Fibroblast of pulmonary artery (primary cell): ENCODE measurements at places on chromosomes 7 and 10.
A peak's percentile ranks its signal among the peaks of the same experiment; 100 is the strongest.

DNA sequence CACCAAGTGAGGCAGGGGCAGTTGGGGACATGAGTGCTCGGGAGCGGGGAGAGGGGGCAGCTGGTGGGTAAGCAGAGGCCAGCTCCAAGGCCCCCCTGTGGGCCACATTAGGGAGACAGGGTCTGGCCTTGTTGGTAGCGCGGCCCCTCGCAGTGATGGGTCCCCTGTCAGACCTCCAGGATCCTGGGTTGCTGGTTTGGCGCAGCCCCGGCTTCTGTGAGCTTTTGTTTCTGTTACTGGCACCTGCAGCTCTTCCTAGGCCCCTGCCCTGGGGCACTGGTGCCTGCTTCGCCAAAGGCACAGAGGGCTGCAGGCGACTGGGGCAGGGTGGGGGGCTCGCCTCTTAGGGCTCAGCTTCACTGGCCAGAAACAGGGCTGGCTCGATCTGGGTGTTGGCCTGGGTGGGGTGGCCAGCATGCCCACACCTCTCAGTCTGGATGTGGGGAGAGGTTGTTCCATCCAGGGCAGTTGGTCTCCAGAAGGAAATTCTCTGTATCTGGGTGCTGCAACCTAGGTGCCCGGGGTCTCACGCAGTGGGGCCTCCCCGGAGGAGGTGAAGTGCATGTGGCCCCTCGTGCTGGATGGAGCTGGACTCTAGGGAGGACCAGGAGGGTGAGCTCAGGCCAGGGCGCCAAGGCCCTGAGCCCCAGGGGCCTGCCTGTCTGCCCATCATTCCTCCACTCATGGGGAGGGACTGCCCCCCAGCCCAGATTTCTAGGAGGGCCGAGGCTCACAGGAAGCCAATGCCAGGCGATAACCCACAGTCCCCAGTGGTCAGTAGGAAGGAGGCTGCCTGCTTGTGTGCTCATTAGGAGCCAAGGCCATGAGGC, 138.6 kb downstream of the LHPP start:
- DNase-seq: no peak

GRCh38 chr7:80362010-80362618, 149.8 kb downstream of the GNAT3 start:
- DNase-seq: no peak

GRCh38 chr10:60348982-60349381, 40.7 kb downstream of the ANK3 start:
- peak; percentile 71 for DNase-seq

DNA sequence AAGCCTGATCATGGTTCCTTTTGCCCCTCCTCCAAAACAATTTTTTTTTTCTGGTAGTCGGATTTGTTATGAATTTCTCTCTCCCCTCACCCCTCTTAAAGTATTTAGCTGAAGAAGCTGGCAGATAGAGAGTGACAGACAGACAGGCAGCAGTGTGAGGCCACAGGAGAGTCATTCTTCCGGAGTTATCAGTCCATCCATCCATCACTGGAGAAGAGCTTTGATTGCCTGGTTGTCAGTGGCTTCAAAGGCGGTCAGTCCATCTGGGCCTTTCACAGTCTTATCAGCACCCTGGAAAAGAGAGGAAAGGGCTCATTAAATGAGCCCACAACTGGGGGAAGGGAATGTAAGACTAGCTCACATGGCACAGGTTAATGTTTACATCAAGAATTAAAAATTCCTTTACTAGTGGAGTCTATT, 47.4 kb downstream of the MTPN start:
- DNase-seq: no peak

GRCh38 chr7:149147752-149148653, 750 bp downstream of the ZNF398 start:
- DNase-seq: peak; percentile 48

GRCh38 chr10:60323162-60323561, 66.5 kb downstream of the ANK3 start:
- no peak for DNase-seq

GRCh38 chr7:104976966-104977636, 36.9 kb upstream of the KMT2E start:
- DNase-seq: no peak

DNA sequence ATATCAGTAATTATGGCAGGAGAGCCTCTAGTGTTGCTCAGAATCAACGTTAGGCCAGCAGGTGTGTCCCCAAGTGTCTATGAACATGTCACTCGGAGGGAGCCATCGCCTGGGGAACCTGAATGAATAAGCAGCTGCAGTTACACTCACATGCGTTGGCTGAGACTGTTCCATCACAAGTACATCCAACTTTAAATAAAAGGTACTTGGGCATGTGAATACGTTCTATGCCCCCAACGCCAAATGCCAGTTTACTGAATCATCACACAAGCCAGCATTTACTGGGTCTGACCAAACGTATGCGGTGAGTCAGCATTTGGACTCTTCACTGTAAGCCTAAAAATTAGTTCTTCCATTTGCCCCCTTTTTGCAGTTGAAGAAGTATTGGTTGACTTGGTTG, 207.6 kb upstream of the PLXNA4 start:
- DNase-seq: peak; percentile 77

GRCh38 chr10:118986815-118987790, 42.4 kb upstream of the NANOS1 start:
- no peak for DNase-seq

DNA sequence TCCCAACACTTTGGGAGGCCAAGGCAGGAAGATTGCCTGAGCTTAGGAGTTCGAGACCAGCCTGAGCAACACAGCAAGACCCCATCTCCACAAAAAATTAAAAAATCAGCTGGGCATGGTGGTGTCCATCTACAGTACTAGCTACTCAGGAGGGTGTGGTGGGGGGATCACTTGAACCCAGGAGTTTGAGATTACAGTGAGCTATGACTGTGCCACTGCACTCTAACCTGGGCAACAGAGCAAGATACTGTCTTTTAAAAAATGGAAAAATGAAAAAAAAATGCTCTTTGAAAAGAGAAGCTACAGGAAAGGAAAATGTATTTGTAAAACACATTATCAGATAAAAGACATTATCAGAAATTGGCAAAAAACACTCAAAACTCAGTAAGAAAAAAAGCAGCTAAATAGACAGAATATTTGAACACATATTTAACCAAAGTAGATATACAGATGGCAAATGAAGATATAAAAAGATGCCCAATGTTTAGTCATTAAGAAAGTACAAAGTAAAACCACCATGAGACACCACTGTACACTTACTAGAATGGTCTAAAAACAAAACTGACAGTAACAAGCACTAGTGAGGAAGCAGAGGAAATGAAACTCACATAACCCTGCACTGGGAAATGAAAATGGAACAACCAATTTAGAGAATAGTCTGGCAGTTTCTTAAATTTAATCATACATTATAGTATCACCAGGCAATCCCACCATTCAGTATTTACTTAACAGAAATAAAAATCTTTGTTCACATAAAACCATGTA, 40.5 kb downstream of the NRBF2 start:
- DNase-seq: no peak

GRCh38 chr10:51020200-51020599, 54.1 kb upstream of the PRKG1 start:
- DNase-seq: no peak

- no peak for DNase-seq
Observed at GRCh38 chr10:47173929-47174442, 126.0 kb upstream of the GDF10 start.

DNA sequence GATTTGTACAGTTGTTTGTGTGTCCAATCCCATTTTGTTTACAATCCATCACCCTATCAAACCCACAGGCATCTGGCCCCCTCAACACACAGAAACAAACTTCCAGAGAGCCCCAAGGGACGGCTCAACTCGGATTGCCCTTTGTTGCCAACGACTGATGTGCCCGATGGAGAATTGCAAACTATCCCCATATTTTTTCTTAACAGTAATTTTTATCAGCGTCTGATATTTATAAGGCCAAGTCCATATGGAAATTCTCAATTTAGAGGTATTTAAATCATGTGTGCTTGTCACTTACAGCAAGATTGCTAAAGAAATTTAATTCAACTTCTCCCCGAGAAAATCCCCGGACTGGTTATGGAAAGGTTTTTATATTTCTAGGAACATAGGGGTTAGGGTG, 113.9 kb upstream of the NPS start:
- no peak for DNase-seq

GRCh38 chr7:37000511-37000910, 276.2 kb upstream of the AOAH start:
- DNase-seq: no peak

DNA sequence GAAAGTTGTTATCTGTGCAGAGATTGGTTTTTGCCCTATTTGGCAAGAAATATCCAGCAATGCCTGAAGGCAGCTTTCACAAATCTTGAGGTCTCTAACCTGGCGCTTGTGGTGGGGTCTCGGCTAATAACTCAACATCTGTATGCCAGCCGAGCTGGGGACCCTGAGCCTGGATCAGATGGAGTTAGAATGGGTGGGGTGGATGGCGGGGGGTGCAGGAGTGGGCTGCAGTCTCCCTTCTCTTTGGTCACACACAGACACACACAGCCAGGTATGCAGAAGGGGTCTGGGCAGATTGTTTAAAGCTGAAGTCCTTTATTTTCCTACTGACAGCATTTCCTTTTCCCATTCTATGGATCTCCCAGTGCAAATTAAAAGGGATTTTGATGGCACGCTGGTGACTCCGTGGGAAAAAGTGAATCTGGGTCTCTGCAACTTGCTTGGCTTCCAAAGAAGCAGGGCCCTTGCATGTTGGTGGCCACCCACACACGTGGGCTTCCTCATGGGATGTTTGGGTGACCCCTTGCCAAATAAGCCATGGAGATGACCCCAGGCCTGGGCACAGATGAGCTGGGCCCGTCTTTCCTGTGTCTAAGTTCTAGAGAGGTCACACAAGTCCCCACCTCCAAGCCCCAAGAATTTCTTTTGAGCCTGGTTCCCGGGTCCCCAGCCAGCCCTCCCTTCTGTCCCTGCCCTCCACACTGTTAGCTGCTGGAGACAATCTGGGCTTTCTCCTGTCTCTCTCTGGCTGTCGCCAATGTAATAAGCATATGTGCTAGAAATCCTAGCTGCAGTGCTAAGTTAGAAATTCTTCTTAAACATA, 39.9 kb upstream of the EMX2 start:
- no peak for DNase-seq

DNA sequence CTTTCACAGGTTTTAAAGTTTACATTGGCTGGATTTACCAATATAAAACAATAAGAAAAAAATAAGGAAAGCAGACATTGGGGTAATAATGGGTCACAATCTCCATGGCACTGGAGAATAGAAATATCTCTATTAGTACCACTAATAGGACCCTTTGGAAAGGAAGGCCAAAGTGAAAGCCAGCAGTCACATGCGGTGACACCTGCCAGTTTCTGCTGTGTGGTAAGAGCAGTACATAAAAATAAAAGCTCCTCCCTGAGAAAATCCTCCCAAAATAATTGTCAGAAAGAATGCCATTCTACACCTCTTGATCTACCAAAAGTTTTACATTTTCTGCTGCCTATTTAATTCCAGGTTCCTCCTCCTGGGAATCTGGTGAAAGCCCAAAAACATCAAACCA, 30.4 kb upstream of the SLC13A1 start:
- no peak for DNase-seq

- DNase-seq: peak; percentile 26
Observed at GRCh38 chr7:144818511-144818910, 17.3 kb downstream of the TPK1 start.

DNA sequence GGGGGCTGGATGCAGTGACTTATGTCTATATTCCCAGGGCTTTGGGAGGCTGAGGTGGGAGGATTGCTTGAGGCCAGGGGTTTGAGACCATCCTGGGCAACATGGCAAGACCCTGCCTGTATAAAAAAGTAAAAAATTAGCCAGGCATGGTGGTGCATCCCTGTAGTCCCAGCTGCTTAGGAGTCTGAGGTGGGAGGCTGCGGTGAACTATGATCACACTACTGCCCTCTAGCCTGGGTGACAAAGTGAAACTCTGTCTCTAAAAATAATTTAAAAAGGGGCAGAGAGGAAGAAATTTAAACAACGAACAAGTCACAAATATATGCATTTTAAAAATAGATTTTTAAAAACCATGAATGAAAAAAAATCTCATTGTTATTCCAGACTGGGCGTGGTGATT, 46.2 kb upstream of the FEZF1 start:
- DNase-seq: no peak

DNA sequence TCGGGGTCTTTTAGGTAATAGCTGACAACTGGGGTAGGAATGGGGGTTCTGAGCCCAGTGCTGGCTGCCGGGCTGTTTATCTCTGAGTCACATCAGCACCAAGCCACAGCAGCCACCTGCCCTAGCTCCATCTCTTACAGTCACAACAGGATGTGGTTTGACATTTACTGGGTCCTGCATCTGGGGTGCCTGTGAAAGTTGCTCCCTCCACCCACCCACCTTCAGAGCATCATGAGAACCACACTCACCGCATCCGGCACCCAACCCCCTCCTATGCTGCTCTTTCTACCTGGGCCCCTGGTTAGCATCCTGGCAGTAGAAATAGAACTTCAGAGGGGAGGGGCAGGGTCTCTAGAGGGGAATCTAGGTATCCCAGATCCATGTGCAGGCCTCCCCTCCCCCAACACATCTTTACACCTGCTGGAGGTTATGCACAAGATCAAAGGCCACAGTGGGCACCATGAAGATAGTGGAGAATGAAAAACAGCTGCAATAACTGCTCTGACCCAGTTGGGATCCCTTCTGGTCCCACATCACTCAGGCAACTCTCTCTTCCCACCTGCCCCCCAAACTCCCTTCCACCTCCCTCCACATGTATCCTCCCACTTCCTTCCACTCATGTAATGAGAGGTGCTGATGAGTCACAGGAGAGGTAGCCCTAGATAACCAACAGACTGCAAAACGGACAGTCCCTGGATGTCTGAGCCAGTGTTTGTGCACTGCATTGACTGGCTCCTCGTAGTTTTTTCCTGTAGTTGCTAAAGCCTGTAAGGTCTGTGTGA, 38.2 kb downstream of the PRSS2 start:
- DNase-seq: no peak

GRCh38 chr7:636396-636795, 90.1 kb upstream of the DNAAF5 start:
- peak; percentile 39 for DNase-seq

DNA sequence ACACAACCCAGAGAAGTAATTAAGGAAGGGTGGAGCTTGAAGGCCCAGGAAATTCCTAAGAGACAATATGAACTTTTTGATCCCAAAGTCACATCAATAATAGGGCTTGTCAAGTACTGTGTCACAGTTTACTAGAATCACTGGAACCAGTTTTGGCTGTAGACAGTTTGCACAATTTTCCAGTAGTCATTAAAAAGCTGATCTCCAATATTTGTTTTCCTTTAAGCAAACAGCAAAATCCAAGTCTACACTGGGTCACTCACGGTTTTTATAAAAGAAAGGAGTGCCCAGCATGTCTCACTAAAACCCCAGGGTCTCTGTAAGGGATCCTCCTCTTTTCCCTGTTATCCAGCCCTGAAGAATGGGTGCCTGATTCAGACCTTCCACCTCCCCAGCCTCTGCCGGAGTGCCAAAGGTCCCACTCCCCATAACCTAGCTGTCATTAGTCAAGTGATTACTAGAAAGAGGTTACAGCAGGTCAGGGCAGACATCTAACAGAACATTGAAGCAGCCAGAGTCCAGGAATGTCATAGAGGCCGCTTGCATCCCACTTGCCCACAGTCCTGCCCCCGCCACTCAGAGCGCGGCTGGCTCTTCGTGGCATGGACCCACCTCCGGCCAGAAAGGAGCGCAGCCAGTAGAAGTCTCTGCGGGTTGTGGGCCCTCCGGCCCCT, 552 bp downstream of the SLC25A16 start:
- DNase-seq: no peak
